Natural killer cell treated with Interleukin-12 subunit alpha and Interleukin-12 subunit beta and Interleukin-15 and Interleukin-18, amount 100 ng/mL, for 72 hours (primary cell): ENCODE measurements at places on chromosomes 12 and 14. TPM values are rescaled to one million over a fixed set of nuclear protein-coding genes. Genes with fewer than 3 reads are reported as not detected.

DNA sequence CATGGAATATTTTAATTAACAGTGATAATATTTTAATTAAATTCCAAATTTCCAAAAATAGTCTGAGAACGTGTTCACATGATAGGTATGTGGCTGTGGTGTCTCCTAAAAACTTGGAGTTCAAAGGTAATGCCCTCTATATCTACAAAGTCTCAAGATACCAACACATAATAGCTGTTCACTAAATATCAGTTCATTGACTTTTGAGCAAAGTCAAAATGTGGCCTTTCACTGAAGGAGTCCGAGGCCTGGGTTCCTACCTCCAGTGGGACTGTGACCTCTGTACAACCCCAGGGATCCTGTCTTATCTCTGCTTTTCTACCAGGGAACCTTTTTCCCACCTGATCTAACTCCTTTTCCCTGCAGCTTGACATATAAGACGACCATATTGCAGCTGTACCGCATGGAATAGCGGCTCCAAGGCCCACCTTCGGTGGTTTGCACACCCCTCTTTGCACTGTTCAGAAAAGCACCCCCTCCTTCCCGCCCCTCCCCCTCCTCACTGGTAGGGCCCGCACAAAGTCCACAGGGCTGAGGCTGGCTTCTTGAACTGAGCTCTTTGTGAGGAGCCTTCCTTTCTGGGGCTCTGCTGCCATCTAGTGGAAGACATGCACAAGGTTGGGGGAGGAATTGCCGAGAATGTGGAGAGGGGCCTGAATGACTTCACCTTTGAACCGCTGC lies 3.1 kb downstream of the CCND2 start:
- peak overlapping the region; percentile 94 for H3K27ac ChIP-seq
- H3K4me3 ChIP-seq: peak overlapping the region; percentile 99
- no peaks in the 10 kb centered on the region for H3K27me3 ChIP-seq

DNA sequence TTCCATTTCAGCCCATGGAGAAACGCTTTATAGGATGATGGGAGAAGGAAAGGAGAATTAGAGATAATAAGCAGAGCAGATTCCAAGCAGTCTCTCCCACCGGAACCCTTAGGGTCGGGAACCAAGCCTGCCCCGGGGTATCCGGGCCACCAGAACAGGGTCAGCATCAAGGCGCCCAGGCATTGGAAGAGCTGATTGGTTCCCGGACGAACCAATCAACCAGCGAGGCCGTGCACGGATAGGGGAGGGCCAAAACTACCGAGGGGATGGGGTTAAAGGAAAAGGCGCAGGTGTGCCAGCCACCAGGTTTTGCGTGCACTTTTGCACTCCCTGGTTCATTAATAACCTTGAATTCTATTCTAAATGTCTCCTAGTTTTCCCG lies 1.7 kb downstream of the PPM1H start:
- no peaks in the 10 kb centered on the region for H3K36me3 ChIP-seq
- no peak overlapping the region for H3K27ac ChIP-seq
- DNase-seq: no peak

DNA sequence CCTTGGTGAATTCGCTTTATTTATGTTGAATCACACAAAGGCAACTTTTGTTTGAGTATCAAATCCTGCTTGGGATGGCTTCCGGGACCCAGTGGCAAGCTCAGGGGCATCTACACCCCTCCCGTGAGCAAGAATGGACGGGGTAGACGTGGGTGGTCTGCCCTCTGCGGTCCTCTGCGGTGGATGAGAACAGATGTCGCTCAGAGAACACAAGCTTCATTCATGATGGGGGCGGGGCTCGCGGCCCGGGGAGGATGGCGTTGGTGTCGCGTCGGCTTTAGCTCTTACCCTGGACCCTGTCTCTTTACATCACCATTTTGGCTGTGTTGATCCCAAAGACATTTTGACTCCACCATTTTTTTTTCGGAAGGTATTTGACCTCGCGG lies 158.5 kb upstream of the RTL1 start:
- H3K27me3 ChIP-seq: peaks cover 6% of the 10 kb centered on the region
- H3K4me3 ChIP-seq: no peak overlapping the region
- H3K27ac ChIP-seq: no peak overlapping the region
- H3K4me1 ChIP-seq: no peaks in the 10 kb centered on the region
- no peaks in the 10 kb centered on the region for H3K36me3 ChIP-seq

- H3K4me1 ChIP-seq: peaks cover 53% of the 10 kb centered on the region
- H3K27ac ChIP-seq: peak overlapping the region; percentile 89
- peak; percentile 66 for DNase-seq
- H3K36me3 ChIP-seq: no peaks in the 10 kb centered on the region
- H3K4me3 ChIP-seq: peak overlapping the region; percentile 81
- H3K27me3 ChIP-seq: no peaks in the 10 kb centered on the region
Observed at GRCh38 chr14:77607741-77608302, 8.6 kb downstream of the SPTLC2 start.

DNA sequence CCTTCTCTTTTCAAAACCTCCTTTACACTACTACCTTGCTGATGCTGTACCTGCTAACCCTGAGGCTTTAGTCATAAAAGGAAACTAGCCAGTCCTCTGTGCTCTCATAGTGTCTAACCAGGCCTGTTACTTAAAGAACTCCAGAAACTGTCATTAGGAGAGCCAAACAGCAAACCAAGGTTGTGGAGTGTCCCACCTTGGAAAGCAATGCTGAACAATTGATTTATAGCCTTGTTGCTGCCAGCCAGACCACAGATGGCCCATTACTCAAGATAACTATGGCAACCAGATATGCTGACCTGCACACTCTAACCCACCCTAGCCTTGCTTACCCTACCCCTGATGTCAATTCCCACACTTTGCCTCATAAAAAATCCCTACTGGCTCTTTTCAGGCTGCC lies 26.5 kb upstream of the BCAT1 start:
- no peak overlapping the region for H3K27ac ChIP-seq
- no peaks in the 10 kb centered on the region for H3K27me3 ChIP-seq
- no peaks in the 10 kb centered on the region for H3K36me3 ChIP-seq
- no peak overlapping the region for H3K4me3 ChIP-seq
- no peak for DNase-seq
- no peaks in the 10 kb centered on the region for H3K4me1 ChIP-seq

GRCh38 chr14:24372701-24373416 lies 4.9 kb downstream of the NFATC4 start:
- no peak overlapping the region for H3K27ac ChIP-seq
- H3K4me3 ChIP-seq: no peak overlapping the region
- no peaks in the 10 kb centered on the region for H3K36me3 ChIP-seq
- H3K4me1 ChIP-seq: no peaks in the 10 kb centered on the region
- no peak for DNase-seq

GRCh38 chr12:81723361-81723760 lies 35.8 kb downstream of the PPFIA2 start:
- no peak overlapping the region for H3K27ac ChIP-seq
- no peaks in the 10 kb centered on the region for H3K36me3 ChIP-seq
- H3K4me1 ChIP-seq: no peaks in the 10 kb centered on the region
- H3K27me3 ChIP-seq: peaks cover 4% of the 10 kb centered on the region
- no peak overlapping the region for H3K4me3 ChIP-seq
- no peak for DNase-seq

- H3K27ac ChIP-seq: no peak overlapping the region
- DNase-seq: no peak
- H3K36me3 ChIP-seq: no peaks in the 10 kb centered on the region
- H3K4me1 ChIP-seq: peaks cover 47% of the 10 kb centered on the region
Observed at GRCh38 chr12:93419388-93420034, 22.2 kb downstream of the UBE2N start.

DNA sequence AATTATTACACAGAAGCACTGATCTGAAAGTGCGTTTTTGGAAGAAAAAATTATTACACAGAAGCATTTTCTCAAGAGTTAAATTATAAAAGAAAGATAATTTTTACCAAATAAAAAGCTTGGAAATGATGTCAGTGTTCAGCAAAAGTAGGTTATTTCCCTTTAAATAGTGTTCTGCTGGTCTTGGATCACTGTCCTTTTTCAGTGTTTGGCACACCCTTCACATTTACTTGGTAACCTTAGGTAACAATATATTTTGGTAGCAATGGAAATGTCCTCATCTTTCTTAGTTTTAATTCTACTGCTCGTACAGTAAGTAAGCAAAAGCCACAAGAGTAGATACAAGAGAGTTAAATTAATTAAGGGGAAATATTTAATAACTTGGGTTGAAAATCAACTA lies 40.3 kb downstream of the FERMT2 start:
- H3K27ac ChIP-seq: no peak overlapping the region
- H3K4me1 ChIP-seq: no peaks in the 10 kb centered on the region
- H3K36me3 ChIP-seq: no peaks in the 10 kb centered on the region
- DNase-seq: no peak
- H3K4me3 ChIP-seq: no peak overlapping the region
- no peaks in the 10 kb centered on the region for H3K27me3 ChIP-seq

DNA sequence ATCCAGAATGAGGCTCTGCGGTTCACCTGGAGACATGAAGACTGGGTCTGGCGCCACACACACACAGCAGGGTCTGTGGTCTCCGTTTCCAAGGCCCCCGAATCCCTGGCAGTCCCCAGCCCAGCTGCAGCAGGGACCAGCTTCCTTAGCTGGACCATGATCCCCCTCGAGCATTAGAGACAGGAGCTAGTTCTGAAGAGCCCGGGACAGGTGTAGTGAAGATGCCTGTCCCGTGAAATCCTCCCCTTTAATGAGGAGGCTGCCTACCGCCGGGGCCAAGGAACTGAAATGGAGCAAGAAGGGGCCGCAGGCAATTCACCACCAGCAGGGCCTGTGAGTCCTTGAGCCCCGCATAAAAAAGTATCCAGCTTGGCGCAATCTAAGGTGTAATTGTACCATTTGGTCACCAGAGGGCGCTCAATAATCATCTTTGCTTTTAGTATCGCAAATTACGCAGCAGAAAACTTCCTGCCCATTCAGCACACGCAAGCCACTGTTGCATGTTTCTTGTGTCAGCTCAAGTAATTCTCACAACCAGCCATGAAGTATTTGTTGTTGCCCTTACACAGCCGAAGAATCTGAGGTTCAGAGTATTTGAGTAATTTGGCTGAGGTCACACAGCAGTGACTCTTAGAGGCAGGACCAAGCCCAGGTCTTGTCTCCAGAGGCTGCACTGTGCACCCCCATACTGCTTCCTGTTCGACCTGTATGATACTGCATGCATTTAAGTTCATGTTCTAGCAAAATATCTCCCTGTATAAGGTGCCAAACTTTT lies 54.3 kb upstream of the PPP2R5C start:
- H3K4me1 ChIP-seq: peaks cover 44% of the 10 kb centered on the region
- H3K27me3 ChIP-seq: peaks cover 7% of the 10 kb centered on the region
- no peak for DNase-seq

The AQP5 gene
- total RNA-seq: not detected

The IL26 gene
- 19.1 TPM for total RNA-seq

The SERPINA1 gene
- not detected for total RNA-seq

The RAD51AP1 gene
- 34.4 TPM for total RNA-seq

The SRGAP1 gene
- 1.0 TPM for total RNA-seq

The BICDL1 gene
- total RNA-seq: 4.3 TPM
